NCI-H1417 (cell line): ENCODE measurements at places on chromosomes 13 and 19.
A peak's percentile ranks its signal among the peaks of the same experiment; 100 is the strongest.

DNA sequence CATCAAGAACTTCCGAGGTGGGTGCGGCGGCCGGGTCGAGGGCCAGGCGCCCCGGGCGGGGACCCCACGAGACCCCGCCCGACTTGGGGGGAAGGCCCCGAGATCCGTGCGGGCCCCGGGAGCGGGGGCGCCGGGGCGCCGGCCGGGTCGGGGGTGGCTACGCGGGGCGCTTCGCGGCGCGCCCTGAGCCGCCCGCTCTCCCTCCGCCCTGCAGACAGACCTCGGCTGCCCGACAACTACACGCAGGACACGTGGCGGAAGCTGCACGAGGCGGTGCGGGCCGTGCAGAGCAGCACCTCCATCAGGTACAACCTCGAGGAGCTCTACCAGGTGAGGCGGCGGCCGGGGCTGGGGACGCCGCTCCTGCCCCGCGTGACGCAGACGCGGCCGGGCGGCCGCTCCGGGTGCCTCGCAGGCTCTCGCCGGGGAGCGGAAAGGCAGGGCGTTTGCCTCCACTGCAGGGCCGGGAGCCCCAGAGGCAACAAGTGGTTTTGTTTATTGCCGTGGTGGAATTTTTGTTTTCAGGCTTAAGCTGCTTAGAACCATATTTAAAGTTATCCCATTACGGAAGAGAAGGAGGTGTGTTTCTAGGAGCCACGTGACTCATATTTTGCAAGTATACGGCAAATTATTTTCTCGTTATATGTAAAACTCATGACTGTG, 477 bp downstream of the CUL4A start:
- DNase-seq: peak; percentile 88

DNA sequence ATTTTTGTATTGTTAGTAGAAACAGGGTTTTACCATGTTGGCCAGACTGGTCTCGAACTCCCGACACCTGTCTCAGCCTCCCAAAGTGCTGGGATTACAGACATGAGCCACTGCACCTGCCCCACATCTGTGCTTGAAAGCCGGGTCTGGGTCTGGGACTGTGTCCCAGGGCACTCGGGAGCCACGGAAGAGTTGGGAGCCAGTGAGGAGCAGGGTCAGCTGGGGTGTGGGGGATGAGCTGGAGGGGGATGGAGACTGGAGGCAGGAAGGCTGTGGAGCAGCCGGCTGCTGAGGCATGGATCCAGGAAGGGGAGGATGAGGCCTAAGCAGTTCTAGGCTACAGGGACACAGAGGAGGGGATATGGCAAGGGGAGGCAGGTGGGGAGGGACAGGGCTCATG, 10.7 kb upstream of the SPACA4 start:
- DNase-seq: no peak

DNA sequence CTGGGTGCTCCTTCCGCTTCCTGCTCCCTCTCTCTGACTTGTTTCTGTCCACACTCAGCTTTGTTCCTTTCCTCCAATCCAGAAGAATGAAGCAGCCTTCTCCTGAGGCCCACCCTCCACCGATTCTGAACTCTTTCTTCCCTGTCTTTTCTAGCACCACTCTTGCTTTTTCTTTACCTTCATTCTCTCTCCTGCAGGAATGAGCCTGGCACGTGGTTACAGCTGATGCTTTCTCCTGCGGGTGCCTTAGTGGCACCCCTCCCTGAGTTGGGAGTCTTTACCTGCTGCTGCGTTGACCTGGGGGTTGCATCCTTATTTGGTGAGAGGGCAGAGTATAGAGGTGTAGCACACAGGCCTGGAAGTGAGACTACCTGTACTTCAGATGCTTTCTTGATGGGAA, 6.2 kb downstream of the UBAC2 start:
- DNase-seq: no peak

GRCh38 chr13:112809332-112810315, 119.8 kb downstream of the ATP11A start:
- no peak for DNase-seq

GRCh38 chr19:2315818-2316353, 7.9 kb upstream of the LINGO3 start:
- DNase-seq: no peak
